ENCODE measurements at places on chromosomes 2 and 18. TPM values are rescaled to one million over a fixed set of nuclear protein-coding genes. Genes with fewer than 3 reads are reported as not detected.

DNA sequence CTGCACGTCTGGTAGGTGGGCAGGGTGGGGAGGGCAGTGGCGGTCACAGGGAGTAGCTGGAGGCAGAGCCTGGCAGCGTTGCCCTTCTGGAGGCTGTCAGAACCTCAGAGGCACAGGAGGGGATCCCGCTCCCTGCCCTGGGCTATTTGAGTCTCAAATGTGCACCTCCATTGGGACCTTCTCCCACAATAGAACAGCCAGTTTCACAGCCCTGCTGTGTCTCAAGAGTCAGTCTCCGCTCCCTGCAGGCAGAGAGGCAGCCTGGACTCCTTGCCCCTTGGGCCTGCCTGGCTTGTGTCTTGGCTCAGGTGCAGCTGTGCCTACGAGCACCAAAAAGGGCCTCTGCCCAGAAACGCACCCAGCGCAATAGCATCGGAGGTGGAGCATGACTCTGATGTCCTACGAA is 57.4 kb downstream of the FAM168B start:
- H3K36me3 ChIP-seq = no peaks in the 10 kb centered on the region
- H3K4me3 ChIP-seq = peak overlapping the region; percentile 9
- peaks cover 5% of the 10 kb centered on the region for H3K4me1 ChIP-seq
- DNase-seq = no peak
- peaks cover 47% of the 10 kb centered on the region for H3K27me3 ChIP-seq

GRCh38 chr2:202454536-202454935 is 78.4 kb downstream of the BMPR2 start:
- H3K4me1 ChIP-seq = peaks cover 7% of the 10 kb centered on the region
- no peak overlapping the region for H3K27ac ChIP-seq
- H3K27me3 ChIP-seq = no peaks in the 10 kb centered on the region
- DNase-seq = no peak

DNA sequence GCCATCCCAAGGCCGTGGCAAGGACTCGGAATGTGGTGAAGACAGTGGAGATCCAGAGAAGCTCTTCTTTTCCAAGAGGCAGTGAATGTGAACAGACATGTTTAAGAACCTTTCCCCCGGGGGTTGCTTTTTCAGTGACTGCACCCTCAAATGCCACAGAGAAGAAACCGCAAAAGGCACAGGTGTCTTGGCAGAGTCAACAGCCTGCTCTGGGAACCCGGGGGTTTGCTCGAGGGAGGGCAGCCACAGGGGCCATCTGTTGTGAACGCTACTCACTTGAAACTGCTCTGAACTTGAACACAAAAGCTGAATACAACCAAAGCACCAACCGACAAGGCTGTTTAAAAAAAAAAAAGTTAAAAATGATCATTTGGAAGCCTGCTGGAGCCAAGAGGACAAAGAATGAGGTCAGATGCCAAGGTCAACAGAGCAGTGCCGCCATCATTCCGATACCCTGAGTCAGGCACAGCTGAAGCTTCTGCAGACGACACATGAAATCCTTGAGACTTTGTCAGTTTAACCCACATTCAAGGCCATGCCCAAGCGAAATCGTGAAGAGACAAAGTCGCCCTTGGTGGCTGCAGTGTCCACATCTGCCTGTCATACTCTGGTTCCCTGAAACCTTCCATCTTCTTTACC is 47.4 kb downstream of the PSMG2 start:
- peaks cover 5% of the 10 kb centered on the region for H3K27me3 ChIP-seq
- no peak overlapping the region for H3K4me3 ChIP-seq
- H3K36me3 ChIP-seq = no peaks in the 10 kb centered on the region
- H3K27ac ChIP-seq = no peak overlapping the region
- DNase-seq = no peak
- peaks cover 29% of the 10 kb centered on the region for H3K4me1 ChIP-seq

DNA sequence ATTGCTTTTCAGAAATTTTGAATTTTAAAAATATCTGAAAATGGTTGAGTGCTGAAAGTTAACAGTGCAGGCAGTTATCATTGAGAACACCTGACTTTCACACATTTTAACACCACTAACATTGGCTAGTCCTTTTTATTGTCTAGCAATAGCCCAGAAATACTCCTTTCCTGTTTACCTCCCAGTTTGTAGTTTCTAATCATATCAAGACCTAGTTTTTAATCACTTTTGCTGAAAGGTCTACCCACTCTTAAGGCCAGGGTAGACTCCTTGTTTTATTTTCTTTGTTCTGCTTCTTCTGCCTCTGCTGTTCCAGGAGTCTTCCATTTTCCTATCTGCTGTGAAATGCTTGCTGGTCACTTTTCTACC is 72.1 kb downstream of the UBE2E3 start:
- peaks cover 29% of the 10 kb centered on the region for H3K36me3 ChIP-seq
- H3K4me3 ChIP-seq = no peak overlapping the region
- H3K27ac ChIP-seq = no peak overlapping the region
- no peaks in the 10 kb centered on the region for H3K27me3 ChIP-seq
- DNase-seq = no peak

- no peak overlapping the region for H3K4me3 ChIP-seq
- peaks cover 41% of the 10 kb centered on the region for H3K4me1 ChIP-seq
- peaks cover 3% of the 10 kb centered on the region for H3K27me3 ChIP-seq
Measured at GRCh38 chr2:220194630-220195584, 567.5 kb downstream of the SLC4A3 start.

- H3K36me3 ChIP-seq = peaks cover 17% of the 10 kb centered on the region
- H3K4me3 ChIP-seq = no peak overlapping the region
- H3K4me1 ChIP-seq = peaks cover 17% of the 10 kb centered on the region
- no peak overlapping the region for H3K27ac ChIP-seq
- H3K27me3 ChIP-seq = peaks cover under 1% of the 10 kb centered on the region
Measured at GRCh38 chr2:217845301-217845700, 157.5 kb downstream of the TNS1 start.

GRCh38 chr2:234978466-234979203 is 26.8 kb downstream of the SH3BP4 start:
- peak overlapping the region; percentile 88 for H3K27ac ChIP-seq
- peaks cover 19% of the 10 kb centered on the region for H3K27me3 ChIP-seq
- peaks cover 73% of the 10 kb centered on the region for H3K36me3 ChIP-seq

The MTA3 gene
- total RNA-seq = 32.3 TPM

DNA sequence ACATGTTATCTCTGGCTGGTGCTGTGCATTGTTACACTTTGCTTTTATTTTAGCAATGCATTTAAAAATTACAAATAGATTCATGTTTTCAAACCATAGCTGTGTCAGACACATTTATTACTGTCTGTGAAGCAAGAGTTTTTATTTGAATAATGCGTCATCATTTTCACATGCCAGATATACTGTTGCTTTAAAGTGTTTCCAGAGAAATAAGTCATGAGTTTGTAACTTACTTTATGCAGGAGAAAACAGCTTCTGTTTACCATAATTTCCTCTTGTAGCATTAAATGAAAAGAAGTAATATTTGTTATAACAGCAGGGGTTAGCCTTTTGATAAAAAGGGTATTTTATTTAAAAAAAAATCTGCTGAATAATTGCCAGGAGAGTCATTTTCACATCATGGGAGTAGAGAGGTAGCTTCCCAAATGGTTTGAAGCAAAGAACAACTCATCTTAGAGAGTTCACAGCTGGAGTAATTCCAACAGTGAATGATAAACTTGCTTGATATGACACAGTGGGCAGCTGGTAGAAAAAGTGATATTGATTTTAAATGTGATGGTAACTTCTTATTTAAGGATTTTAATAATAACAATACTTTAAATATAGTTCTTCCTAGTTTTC is 1274.5 kb upstream of the CRIM1 start:
- no peak overlapping the region for H3K27ac ChIP-seq
- H3K36me3 ChIP-seq = no peaks in the 10 kb centered on the region
- no peak for DNase-seq
- no peaks in the 10 kb centered on the region for H3K4me1 ChIP-seq
- no peaks in the 10 kb centered on the region for H3K27me3 ChIP-seq

GRCh38 chr2:171169333-171169732 is 8.6 kb upstream of the TLK1 start:
- no peak overlapping the region for H3K27ac ChIP-seq
- DNase-seq = no peak
- no peak overlapping the region for H3K4me3 ChIP-seq
- peaks cover 14% of the 10 kb centered on the region for H3K4me1 ChIP-seq
- no peaks in the 10 kb centered on the region for H3K36me3 ChIP-seq

DNA sequence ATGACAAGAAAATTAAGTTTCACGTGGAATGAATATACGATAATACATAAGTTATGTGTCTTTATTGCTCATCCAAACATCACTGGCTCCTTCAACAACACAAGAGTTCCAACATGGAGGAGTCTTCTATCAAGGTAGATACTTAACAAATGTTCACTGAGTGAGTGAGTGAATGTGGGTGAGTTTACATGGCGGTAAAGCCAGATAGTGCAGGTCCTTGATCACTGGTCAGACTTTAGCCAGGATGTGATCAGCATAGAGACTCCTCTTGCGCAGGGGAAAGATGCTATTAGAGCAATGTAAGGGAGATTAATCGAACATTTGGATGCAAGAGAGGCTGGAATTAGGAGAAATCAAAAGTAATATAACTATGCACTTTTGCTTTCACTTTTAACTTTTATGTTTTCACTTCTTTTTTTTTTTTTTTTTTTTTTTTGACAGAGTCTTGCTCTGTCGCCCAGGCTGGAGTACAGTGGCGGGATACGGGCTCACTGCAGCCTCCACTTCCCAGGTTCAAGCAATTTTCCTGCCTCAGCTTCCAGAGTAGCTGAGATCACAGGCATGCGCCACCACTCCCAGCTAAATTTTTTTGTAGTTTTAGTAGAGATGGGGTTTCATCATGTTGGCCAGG is 249.0 kb upstream of the ID2 start:
- H3K27me3 ChIP-seq = peaks cover 1% of the 10 kb centered on the region
- no peak overlapping the region for H3K27ac ChIP-seq
- H3K4me1 ChIP-seq = peaks cover 6% of the 10 kb centered on the region
- DNase-seq = no peak

The C18orf54 gene
- 7.4 TPM for total RNA-seq

The UGT1A5 gene
- not detected for total RNA-seq

GRCh38 chr2:101524806-101525430 is 50.0 kb upstream of the RFX8 start:
- H3K27ac ChIP-seq = no peak overlapping the region
- H3K4me1 ChIP-seq = peaks cover 13% of the 10 kb centered on the region
- H3K27me3 ChIP-seq = no peaks in the 10 kb centered on the region
- peaks cover 6% of the 10 kb centered on the region for H3K36me3 ChIP-seq
- no peak overlapping the region for H3K4me3 ChIP-seq

- H3K27me3 ChIP-seq = no peaks in the 10 kb centered on the region
- DNase-seq = no peak
- H3K4me3 ChIP-seq = peak overlapping the region; percentile 27
- peaks cover 20% of the 10 kb centered on the region for H3K36me3 ChIP-seq
Measured at GRCh38 chr2:215685238-215685990, 249.5 kb upstream of the FN1 start.

DNA sequence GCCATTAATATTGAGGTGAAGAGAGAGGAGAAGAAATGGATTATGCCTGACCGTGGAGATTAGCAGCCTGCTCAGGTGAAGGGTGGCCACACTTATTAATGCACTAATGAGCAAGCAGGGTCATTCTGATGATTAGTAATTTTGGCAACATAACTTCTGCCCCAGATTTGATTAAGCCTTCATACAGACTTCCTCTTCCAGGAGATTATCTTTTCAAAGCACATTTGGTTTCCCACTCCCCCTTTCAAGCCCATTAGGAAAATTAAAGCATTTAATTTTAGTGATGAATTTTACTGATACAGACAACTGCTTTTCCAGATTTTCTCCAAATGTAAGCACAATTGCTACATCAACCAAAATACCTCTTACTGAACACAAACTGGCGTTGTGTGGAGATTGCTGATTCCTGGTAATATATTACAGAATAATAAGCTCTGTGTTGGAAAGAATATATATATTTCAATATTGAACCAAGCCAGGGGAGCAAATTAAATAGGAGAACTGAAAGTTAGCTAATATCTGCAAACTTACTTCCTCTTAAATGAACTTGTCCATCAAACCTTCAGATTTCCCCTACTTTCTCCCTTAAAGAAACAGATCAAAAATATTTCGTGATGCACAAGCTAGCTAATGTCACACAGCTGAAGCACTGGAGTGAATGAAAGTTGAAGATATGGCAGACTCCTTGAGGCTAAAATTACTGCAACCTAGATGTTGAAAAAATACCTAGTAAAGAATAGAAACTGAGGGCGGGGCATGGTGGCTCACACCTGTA is 140.8 kb downstream of the FAM210A start:
- no peak overlapping the region for H3K4me3 ChIP-seq
- H3K4me1 ChIP-seq = no peaks in the 10 kb centered on the region
- H3K27me3 ChIP-seq = peaks cover 15% of the 10 kb centered on the region
- H3K36me3 ChIP-seq = no peaks in the 10 kb centered on the region
- no peak for DNase-seq

The MALL gene
- 48.7 TPM for total RNA-seq

DNA sequence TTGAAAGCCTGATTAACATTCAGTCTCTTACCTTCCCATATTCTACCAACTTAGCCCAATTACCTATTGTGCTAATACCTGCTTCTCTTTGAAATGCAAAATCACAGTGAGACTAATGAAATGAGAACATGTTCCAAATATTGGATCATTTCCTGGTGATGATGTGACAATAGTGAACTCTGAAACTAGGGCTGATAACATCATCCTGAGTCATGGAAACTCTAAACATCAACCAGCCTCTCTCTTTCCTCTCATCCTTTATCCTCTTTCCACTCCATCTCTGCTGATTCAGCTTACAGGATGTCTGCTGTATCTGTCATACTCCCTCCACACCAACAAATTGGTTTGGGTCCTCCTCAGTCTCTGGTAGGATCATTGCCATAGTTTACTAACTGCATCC is 98.8 kb upstream of the NCKAP5 start:
- H3K4me1 ChIP-seq = peaks cover 23% of the 10 kb centered on the region
- peak overlapping the region; percentile 80 for H3K27ac ChIP-seq
- peaks cover 14% of the 10 kb centered on the region for H3K36me3 ChIP-seq
- peak; percentile 87 for DNase-seq
- no peak overlapping the region for H3K4me3 ChIP-seq

- peaks cover 45% of the 10 kb centered on the region for H3K4me1 ChIP-seq
- no peak overlapping the region for H3K27ac ChIP-seq
- no peaks in the 10 kb centered on the region for H3K27me3 ChIP-seq
Measured at GRCh38 chr2:188523919-188524318, 232.2 kb downstream of the GULP1 start.

The ACADL gene
- total RNA-seq = not detected

GRCh38 chr2:1819419-1819818 is 75.1 kb upstream of the PXDN start:
- no peak for DNase-seq
- H3K4me3 ChIP-seq = no peak overlapping the region
- no peaks in the 10 kb centered on the region for H3K36me3 ChIP-seq
- no peak overlapping the region for H3K27ac ChIP-seq
- peaks cover 42% of the 10 kb centered on the region for H3K4me1 ChIP-seq

- H3K4me1 ChIP-seq = peaks cover 79% of the 10 kb centered on the region
- no peaks in the 10 kb centered on the region for H3K27me3 ChIP-seq
- H3K36me3 ChIP-seq = no peaks in the 10 kb centered on the region
- peak; percentile 30 for DNase-seq
- H3K27ac ChIP-seq = peak overlapping the region; percentile 95
- H3K4me3 ChIP-seq = peak overlapping the region; percentile 83
Measured at GRCh38 chr2:226117510-226118065, 682.0 kb downstream of the IRS1 start.

The FEV gene
- total RNA-seq = not detected

- peaks cover 17% of the 10 kb centered on the region for H3K4me1 ChIP-seq
- peak; percentile 30 for DNase-seq
- H3K27ac ChIP-seq = no peak overlapping the region
- no peak overlapping the region for H3K4me3 ChIP-seq
Measured at GRCh38 chr2:179332903-179333302, 68.3 kb upstream of the SESTD1 start.

- DNase-seq = peak; percentile 38
- no peaks in the 10 kb centered on the region for H3K27me3 ChIP-seq
- no peaks in the 10 kb centered on the region for H3K4me1 ChIP-seq
- H3K27ac ChIP-seq = no peak overlapping the region
Measured at GRCh38 chr2:186422226-186422625, 63.8 kb upstream of the ZC3H15 start.

GRCh38 chr2:165431014-165431413 is 38.5 kb upstream of the CSRNP3 start:
- no peaks in the 10 kb centered on the region for H3K36me3 ChIP-seq
- no peak for DNase-seq
- no peak overlapping the region for H3K27ac ChIP-seq
- H3K27me3 ChIP-seq = no peaks in the 10 kb centered on the region

The STPG4 gene
- total RNA-seq = 0.25 TPM

Measured in HFFc6 (cell line).